ENCODE measurements at places on chromosomes 7 and 10.
A peak's percentile ranks its signal among the peaks of the same experiment; 100 is the strongest.

GRCh38 chr10:70967591-70968587 is 79.5 kb upstream of the PCBD1 start:
- no peak overlapping the region for H3K27ac ChIP-seq
- DNase-seq: no peak
- H3K4me3 ChIP-seq: no peak overlapping the region
- H3K27me3 ChIP-seq: peaks cover 33% of the 10 kb centered on the region

GRCh38 chr10:114259824-114260223 is 20.8 kb downstream of the VWA2 start:
- no peaks in the 10 kb centered on the region for H3K36me3 ChIP-seq
- H3K4me3 ChIP-seq: no peak overlapping the region
- no peaks in the 10 kb centered on the region for H3K4me1 ChIP-seq
- H3K27ac ChIP-seq: no peak overlapping the region
- H3K27me3 ChIP-seq: peaks cover 1% of the 10 kb centered on the region

DNA sequence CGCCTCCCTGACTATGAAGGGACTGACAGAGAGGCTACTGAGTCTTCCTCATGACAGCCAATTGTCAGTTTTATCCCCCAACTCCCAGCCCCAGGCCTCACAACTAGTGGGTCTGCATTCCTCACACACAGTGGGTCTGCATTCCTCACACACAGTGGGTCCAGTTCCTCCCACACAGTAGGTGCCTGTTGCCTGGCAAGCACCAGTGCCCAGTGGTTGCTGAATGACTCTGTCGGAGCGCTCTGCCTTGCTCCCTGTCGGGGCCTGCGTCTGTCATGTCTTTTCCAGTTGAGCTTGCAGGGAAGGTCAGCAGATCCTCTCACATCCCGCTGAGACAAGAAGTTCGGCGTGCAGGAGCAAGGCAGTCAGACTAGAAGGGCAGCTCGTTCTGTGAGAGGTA is 590.0 kb upstream of the MKI67 start:
- H3K4me1 ChIP-seq: no peaks in the 10 kb centered on the region
- DNase-seq: no peak
- no peak overlapping the region for H3K27ac ChIP-seq
- no peaks in the 10 kb centered on the region for H3K36me3 ChIP-seq
- H3K27me3 ChIP-seq: no peaks in the 10 kb centered on the region

- no peaks in the 10 kb centered on the region for H3K27me3 ChIP-seq
- H3K4me1 ChIP-seq: no peaks in the 10 kb centered on the region
- no peaks in the 10 kb centered on the region for H3K36me3 ChIP-seq
- no peak overlapping the region for H3K27ac ChIP-seq
- no peak overlapping the region for H3K4me3 ChIP-seq
These were observed 99.4 kb downstream of the EBF3 start for GRCh38 chr10:129864601-129865126.

DNA sequence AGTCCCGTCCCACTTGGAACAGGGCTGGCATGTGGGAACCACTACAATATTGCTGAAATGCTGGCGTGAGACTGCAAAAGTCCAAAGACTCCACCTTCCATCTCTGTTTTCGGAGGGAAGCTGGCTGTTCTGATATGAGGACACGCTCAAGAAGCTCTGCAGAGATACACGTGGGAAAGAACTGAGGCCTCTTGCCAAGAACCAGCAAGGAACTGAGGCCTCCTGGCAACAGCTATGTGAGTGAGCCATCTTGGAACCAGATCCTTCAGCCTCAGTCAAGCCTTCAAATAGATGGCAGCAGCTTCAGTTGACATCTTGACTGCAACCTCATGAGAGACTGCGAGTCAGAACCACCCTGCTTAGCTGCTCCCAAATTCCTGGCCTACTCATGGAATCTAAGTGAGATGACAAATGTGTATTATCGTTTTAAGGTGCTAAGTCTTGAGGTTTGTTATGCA is 30.8 kb downstream of the SGMS1 start:
- peaks cover 15% of the 10 kb centered on the region for H3K4me1 ChIP-seq
- no peak overlapping the region for H3K4me3 ChIP-seq
- no peaks in the 10 kb centered on the region for H3K36me3 ChIP-seq
- DNase-seq: no peak
- H3K27ac ChIP-seq: no peak overlapping the region

DNA sequence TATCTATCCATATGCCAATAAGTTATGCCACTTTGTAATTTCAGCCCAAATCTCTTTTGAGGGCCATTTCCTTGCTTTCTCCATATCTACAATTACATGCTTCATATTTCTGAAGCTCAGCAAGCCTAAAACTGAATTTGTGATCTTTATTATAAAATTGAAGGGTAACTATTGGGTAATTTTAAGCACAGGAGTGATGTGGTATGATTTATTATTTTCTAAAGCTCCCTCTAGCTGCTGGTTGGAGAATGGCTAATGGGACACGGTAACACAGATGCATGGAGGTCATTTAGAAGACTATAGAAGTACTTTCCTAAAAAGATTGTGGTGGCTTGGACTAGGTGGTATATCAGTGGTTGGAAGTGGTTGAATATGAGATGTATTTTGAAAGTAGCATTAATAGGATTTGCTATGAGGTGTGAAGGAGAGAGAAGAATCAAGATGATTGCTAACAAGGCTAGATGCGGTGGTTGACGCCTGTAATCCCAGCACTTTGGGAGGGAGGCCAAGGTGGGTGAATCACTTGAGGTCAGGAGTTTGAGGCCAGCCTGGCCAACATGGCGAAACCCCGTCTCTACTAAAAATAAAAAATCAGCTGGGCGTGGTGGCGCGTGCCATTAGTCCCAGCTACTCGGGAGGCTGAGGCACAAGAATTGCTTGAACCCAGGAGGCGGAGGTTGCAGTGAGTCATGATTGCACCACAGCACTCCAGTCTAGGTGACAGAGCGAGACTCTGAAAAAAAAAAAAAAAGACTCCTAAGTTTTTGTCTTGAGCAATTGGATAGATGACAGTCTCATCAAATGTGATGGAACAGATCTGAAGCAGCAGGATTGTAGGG is 13.9 kb downstream of the KLHDC10 start:
- no peak for DNase-seq
- no peak overlapping the region for H3K4me3 ChIP-seq
- peaks cover 28% of the 10 kb centered on the region for H3K4me1 ChIP-seq
- H3K27me3 ChIP-seq: no peaks in the 10 kb centered on the region
- H3K36me3 ChIP-seq: peaks cover 6% of the 10 kb centered on the region
- H3K27ac ChIP-seq: no peak overlapping the region

- H3K27ac ChIP-seq: no peak overlapping the region
- peaks cover 8% of the 10 kb centered on the region for H3K27me3 ChIP-seq
- DNase-seq: no peak
These were observed 176.3 kb downstream of the RPS24 start for GRCh38 chr10:78209970-78210369.

DNA sequence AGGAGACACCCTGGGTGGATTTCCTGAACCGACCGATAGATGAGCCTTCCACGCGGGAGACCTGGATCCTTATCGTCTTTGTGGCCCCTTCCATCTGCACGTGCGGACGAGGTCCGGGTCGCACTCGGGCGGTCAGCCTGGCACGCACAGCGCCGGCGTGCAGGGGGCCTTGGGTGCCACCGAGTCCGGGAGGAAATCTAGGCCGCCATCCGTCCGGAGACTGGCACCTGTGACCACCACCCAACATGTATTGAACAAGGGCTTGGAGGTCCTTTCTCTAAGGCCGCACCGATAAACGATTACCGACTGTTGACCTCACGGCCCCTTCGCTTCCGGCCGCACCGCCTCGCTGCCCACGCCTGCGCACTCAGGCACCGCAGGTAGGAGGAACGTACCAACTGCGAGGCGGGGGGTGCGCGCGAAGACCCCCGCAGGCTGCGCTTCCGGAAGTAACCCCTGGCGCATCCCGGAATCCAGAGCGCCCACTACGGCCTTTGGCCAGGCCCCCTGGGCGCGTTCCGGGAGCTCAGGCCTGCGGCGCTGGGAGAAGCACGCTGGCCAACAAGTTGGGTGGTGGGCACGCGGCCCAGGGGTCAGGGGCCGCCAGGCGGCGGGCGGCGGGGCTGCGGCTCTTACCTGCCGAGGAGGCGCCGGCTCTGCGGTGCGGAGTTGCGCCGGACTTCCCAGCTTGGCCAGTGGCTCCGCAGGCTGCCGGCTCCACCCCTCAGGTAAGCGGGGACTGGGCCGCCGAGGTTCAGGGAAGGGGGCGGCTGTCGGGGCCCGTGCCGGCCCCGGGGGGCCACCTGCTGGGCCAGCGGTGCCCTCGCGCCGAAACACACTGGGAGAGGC is at the start of the genes ACTR3C and LRRC61:
Gene ACTR3C (minus strand): TSS at position 713 of the 849 bp plus-strand sequence. CDS start 28,249 bp downstream, outside the sequence.
Gene LRRC61 (plus strand): TSS at position 523 of the 849 bp plus-strand sequence. CDS start 13,507 bp downstream, outside the sequence.
- H3K27me3 ChIP-seq: no peaks in the 10 kb centered on the region
- peaks cover 4% of the 10 kb centered on the region for H3K36me3 ChIP-seq
- peaks cover 41% of the 10 kb centered on the region for H3K4me1 ChIP-seq
- DNase-seq: peak; percentile 84
- peak within 1 kb of the TSS; percentile 99 for H3K27ac ChIP-seq
- H3K4me3 ChIP-seq: peak within 1 kb of the TSS; percentile 97

DNA sequence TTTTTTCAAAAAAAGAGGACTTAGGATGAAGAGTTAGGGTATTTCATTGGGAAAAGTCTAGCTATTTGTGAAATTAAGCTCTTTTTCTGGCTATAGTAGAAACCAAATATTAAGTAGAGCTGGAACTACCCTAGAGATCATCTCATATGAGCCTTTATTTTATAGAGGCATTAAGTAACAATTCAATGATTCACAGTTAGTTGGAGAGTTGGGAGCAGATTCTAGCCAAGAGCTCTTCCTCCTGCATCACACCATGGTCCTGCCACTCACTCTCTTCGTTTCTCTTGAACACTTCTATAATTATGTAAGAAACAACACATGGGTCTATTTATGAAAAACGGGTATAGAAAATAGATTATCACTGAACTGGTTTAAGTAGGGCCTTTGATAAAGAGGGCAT is 76.1 kb upstream of the ANK3 start:
- H3K27me3 ChIP-seq: no peaks in the 10 kb centered on the region
- H3K36me3 ChIP-seq: no peaks in the 10 kb centered on the region
- no peak overlapping the region for H3K27ac ChIP-seq
- DNase-seq: no peak
- H3K4me3 ChIP-seq: no peak overlapping the region

DNA sequence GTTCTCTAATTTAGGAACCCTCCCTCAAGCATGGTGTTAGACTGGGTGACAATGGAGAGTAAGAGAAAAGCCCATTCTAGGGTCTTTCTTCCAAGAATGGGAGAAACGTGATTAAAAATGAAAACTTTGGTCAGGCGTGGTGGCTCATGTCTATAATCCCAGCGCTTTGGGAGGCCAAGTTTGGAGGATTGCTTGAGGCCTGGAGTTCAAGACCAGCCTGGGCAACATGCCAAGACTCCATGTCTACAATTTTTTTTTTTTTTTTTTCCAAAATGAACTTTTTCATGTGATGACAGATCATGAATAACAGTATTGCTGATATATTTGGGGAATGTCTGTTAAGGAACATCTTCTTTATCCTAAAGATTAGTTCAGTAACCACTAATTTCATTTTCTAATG is 194.6 kb downstream of the MLLT10 start:
- H3K27me3 ChIP-seq: no peaks in the 10 kb centered on the region
- H3K27ac ChIP-seq: no peak overlapping the region
- H3K4me3 ChIP-seq: no peak overlapping the region
- peaks cover 21% of the 10 kb centered on the region for H3K4me1 ChIP-seq
- H3K36me3 ChIP-seq: no peaks in the 10 kb centered on the region
- DNase-seq: no peak

DNA sequence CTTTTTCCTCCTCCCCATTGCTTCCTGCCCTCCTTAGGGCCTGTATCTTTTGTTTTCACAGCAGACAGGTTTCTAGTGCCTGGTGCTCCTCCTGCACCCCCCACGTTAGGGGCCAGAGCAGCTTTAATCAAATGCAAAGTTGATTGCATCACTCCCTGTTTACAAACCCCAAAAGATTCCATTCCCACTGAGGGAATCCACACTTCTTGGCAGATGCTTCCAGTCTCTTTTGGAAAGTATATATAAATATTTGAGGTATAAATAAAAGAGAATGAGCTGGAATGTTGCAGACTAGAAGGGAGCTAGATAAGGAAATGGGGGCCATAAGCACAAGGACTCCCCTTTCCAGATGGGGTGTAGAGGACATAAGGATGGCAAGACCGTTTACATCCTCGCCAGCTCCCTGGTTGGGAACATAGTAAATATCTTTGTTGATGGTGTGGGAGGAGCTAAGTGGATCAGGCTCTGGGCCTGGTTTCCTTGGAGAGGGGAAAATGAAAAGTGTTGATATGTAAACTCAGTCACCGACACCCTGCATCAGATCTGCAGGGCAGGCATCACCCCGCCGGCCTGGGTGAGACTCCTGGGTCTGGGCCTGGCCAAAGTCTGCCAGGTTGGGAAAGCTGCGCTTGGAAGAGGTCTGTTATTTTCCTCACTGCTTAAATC is 6.2 kb downstream of the RARRES2 start:
- no peaks in the 10 kb centered on the region for H3K27me3 ChIP-seq
- peaks cover 6% of the 10 kb centered on the region for H3K4me1 ChIP-seq
- H3K36me3 ChIP-seq: no peaks in the 10 kb centered on the region
- H3K4me3 ChIP-seq: no peak overlapping the region
- DNase-seq: no peak
